ENCODE measurements at places on chromosomes 3 and 15.

- no peak for DNase-seq
These were observed 133.3 kb downstream of the MYLK start for GRCh38 chr3:123750659-123751420.

GRCh38 chr15:52857937-52858781 lies 68.0 kb upstream of the ONECUT1 start:
- no peak for DNase-seq

DNA sequence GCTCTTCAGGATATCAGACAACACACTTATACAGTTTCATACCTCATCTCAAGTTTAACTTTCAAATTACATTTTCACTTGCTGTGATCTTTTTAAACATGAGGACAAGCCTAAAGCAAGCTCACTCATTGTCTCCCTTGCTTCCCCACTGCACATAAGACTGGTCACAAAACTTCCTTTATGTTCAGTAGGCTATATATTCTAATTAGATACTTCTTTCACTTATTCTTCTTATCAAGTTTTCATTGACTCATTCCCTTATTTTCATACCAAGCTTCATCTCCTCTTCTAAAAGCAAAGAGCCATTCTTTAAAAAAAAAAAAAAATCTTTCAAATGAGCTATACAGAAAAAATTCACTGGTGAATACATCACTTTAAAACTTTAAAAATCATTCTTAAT lies 62.6 kb downstream of the ESYT3 start:
- no peak for DNase-seq

GRCh38 chr15:45181491-45182285 lies 6.1 kb downstream of the SHF start:
- DNase-seq = no peak
